Esophagus muscularis mucosa (tissue), 4 donors: ENCODE measurements at places on chromosomes 11 and 22. TPM values are rescaled to one million over a fixed set of nuclear protein-coding genes. Genes with fewer than 3 reads are reported as not detected.

DNA sequence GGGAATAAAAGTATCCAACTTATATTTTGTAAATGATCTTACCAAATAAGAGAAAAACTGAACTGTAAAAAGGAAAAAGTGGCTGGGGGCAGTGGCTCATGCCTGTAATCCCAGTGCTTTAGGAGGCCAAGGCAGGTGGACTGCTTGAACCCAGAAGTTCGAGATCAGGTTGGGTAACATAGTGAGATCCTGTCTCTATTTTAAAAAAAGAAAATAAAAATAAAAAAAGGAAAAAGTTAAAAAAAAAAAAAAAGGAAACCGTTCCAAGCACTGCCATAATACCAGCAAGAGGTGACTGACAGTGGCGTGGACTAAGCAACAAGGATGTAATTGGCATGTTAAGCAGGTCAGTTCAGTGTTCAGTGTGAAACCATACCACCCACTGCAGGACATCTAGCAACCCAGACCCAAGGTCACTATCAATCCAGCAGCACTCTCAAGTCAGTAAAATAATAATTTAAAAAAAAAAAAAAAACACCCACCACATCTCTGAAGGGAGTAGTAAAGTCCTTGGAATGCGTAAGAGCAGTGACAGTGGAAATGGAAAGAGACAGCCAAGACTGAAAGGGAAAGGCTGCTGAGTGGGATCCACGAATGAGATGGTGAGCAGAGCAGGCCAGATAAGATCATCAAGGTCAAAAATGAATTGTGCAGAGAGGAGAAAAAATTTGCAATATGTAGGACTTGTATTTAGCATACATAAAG lies 43.6 kb downstream of the MAPK1 start:
- no peak for DNase-seq

GRCh38 chr11:17385492-17385891 lies 3.0 kb downstream of the KCNJ11 start:
- DNase-seq = no peak

Gene CTSC
- 22.8 TPM for total RNA-seq

GRCh38 chr11:69587454-69588090 lies 53.4 kb upstream of the CCND1 start:
- DNase-seq = no peak

Gene OR8D4
- not detected for total RNA-seq

Gene TSPAN32
- 1.2 TPM for total RNA-seq

Gene FGF3
- total RNA-seq = not detected

DNA sequence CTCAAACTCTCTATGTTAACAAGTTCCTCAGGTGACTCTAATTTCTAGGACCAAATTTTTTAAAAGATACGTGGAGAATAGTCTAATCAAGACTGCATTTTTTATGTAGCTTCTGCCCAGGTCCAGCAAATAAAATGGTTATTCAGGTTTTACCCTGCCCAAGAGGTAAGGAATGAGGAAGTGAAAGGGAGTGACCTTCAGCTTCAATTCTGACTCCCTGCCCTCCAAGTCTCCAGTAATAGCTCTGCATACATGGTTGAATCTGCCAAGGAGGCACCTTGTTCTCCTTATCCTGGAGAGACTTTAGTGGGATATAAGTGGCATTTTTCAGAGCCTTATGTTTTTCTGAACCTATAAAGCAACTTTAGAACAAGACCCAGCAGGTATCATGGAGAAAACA lies 15.5 kb downstream of the MUC15 start:
- no peak for DNase-seq

- DNase-seq = no peak
These were observed 9.4 kb downstream of the MYO7A start for GRCh38 chr11:77137421-77137820.

- DNase-seq = no peak
These were observed 213.2 kb downstream of the TTC28 start for GRCh38 chr22:28466399-28466798.

Gene KRTAP5-2
- not detected for total RNA-seq

DNA sequence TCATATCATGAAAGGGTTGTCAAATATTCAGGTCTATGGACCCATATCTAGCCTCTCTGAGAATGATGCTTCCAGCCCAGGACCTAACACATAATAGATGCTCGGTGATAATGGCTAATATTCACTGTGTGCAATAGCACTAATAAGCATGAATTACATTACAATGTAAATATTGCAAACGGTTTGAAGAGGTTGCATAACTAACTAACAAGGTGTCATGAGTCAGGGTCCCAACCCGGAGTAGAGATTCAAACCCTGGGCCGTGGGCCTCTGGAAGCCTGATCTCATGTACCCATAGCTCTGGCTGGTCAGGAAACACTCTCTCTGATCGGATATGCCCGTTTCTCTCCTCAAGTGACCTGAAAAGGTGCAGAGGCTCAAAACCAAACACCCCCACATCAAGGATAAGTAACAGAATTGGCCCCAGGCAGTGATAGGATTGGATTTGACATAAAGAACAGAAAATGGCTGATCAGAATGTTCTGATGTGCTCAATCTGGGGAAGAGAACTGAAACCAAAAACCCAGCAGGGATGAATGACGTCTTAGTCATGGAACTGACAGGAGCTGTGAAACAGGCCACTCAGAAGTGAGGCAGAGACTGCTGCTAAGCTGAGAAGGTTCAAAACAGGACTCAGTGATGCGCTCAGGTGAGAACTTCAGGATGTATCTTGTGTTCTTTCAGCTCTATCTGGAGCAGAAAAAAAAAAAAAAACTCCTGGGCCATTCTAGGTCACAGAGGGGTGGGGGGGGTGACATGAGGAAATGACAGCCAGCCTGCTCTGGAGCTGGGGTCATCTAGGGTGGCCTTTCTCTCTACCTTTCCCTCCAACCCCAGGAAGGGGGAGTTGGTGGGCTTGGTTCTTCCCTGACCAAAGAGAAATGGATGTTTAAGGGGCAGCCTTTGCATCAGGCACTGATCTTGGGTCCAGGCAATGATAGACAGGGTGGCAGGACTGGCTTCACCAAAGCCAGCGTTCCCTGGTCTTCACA lies 6.6 kb upstream of the KCTD17 start:
- no peak for DNase-seq

DNA sequence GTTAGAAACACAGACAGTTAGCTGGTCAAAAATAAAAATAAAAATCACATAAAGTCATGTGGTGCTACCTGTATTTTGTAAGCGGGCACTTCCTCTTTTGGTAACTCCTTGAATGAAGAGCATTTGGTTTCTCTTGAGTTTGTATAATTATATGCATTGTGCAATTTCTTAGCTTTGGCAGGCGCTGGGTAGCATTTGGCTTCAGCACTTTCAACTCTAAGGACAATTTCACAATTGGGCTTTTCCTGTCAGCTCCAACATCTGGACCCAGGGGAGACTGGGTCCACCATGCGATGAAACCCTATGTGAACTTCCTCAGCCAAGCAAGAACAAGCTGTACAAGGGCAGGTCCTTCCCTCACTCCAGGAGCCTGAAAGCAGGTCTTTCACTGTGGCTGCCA lies 169.1 kb downstream of the RRAS2 start:
- DNase-seq = peak; percentile 92

GRCh38 chr22:50293441-50294318 lies 13.8 kb downstream of the PLXNB2 start:
- no peak for DNase-seq

GRCh38 chr11:45079943-45080719 lies 66.3 kb upstream of the PRDM11 start:
- DNase-seq = no peak

DNA sequence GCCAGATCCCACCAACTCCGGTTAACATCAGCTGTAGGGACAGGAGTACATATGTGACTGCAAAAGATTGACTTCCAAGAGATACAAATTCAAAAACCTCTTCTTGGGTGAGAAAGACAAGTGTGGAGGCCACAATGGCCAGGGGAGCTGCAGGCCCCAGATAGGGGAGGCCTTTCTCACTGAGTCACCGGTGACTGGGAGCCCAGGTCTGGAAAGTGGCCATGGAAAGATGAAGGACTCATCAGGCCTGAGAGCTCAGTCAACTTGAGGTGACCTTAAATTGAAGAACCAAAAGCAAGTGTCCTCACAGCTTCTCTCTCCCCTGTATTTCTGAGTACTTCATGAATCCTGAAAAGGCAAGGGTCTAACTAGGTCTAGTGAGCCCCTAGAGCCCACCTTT lies 90.4 kb upstream of the CLPB start:
- no peak for DNase-seq

GRCh38 chr11:126403022-126403581 lies 47.6 kb downstream of the ST3GAL4 start:
- DNase-seq = no peak

DNA sequence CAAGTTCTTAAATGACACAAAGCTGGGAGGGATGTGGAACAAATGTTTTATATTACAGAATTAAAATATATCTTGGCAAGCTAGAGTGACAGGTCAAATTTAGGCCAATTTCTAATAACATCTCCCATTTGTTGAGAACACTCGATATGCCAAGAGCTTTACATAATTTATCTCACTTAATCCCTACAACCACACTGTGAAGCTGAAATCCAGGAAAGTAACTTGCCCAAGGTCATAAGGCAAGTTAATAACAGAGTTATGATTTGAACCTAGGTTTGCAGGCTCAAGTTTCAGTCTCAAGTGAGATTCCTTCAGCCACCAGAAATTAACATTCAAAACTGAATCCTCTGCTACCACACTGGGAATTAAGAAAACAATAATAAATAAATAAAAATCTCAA lies 38.3 kb downstream of the RAB30 start:
- no peak for DNase-seq

- no peak for DNase-seq
These were observed 56.5 kb upstream of the PPARA start for GRCh38 chr22:46093796-46094195.

Gene GNAZ
- total RNA-seq = 51.7 TPM

Gene MICALL1
- 136 TPM for total RNA-seq

Gene ZBED4
- total RNA-seq = 6.6 TPM

Gene MCAM
- total RNA-seq = 607 TPM

GRCh38 chr11:36350137-36350513 lies 54.0 kb downstream of the PRR5L start:
- peak; percentile 57 for DNase-seq

- no peak for DNase-seq
These were observed 277.6 kb upstream of the ZC3H12C start for GRCh38 chr11:109815500-109816150.

Gene COX8A
- total RNA-seq = 495 TPM

Gene CYP2D6
- total RNA-seq = 0.52 TPM

Gene ATG13
- 74.3 TPM for total RNA-seq

DNA sequence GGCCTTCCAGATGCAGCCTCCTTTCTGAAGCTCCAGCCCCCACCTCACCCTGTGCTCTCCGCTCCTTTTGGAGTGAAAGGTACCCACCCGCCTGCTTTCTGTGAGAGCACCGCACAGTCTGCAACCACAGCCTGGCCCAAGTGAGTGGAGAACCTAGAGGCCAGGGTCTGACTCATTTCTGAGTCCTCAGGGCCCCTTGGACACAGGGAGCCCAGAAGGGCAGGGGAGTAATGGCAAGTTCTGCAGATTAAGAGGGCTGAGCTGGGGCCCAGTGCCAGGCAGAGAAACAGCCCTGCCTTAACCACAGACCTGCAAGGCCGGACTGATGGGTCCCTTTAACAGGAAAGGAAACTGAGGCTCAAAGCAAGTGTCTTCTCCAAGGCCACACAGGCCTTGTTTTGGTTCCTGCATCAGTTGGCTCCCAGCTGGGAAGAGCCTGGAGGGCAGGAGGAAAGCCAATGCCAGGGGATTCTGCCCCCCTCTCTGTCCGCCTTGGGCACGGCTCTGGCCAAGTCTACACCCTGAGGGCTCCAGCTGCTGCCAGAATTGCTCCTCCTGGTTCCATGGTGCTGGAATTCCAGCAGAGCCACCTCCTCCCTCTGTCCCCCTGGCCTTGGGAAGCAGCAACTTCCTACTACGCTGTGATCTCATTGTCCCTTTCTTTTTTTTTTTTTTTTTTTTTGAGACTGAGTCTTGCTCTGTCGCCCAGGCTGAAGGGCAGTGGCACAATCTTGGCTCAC lies 55.1 kb downstream of the CYTH4 start:
- no peak for DNase-seq
